ENCODE measurements at places on chromosomes 5 and 9.

DNA sequence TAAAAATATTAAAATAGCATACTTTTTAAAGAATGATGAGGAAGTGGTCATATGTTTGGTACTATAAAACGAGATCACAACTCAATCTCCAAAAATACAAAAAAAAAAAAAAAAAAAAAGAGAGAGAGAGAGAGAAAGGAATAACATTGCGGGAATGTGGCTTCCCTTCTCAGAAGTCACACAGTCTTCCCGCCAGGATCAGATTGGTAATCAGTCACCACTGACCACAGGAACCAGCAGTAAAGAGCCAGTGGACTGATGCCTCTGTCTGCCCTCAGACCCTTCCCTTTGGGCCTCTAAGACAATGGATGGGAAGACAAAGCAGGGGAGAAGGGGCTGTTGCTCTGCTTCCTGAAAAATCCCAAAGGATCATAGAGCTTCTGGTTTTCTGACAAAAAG is 104.9 kb downstream of the KLHL3 start:
- no peak for DNase-seq

DNA sequence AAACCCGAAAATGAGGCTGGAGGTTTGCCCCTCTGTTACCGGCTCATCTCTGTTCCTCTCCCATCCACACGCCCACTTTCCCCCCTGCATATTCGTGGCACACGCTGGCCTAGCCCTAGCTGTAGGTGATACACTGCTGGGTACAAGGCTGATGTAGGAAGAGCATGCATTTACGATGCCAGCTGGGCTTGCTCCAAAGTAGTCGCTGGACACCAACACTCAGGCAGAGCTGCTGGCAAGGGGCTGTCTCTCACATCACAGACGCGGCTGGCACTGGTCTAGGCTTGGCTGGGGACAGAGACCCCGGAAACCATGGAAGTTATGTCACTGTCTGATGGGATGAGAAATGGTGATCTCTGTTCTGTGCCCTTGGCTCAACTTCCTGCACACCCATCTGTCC is 9.8 kb upstream of the PHYKPL start:
- DNase-seq = no peak

DNA sequence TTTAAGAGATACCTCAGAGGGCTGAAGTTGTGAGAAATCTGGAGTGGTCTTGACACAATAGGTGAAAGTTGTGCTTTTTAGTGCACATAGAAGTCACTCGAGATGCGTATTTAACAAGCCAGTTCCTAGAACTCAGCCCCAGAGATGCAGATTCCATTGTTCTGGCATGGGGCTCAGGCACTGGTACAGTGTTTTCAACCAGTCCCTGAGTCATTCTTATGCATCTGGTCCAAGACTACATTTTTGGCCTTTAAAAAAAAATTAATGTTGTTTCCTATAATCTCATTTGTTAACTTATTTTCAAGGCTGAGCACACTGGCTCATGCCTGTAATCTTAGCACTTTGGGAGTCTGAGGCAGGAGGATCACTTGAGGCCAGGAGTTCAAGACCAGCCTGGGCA is 29.6 kb downstream of the PTTG1 start:
- DNase-seq = no peak

DNA sequence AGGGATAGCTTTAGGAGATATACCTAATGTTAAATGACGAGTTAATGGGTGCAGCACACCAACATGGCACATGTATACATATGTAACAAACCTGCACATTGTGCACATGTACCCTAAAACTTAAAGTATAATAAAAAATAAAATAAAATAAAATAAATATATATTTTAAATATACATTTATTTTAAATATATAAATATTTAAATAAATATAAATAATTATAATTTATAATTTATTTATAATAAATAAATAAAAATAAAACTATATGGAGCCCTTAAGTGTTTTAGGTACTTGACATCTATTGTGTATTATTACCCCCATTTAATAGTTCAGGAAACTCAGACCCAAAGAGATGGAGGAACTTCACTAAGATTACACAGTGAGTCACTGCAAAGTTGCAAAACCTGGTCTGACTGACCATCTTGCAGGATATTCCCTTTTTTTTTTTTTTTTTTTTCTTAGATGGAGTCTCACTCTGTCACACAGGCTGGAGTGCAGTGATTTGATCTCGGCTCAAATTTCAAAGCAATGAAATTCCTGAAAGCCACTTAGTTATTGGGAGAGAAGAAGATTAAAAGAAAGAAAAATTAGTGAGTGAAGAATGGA is 5.8 kb upstream of the C5orf52 start:
- no peak for DNase-seq

DNA sequence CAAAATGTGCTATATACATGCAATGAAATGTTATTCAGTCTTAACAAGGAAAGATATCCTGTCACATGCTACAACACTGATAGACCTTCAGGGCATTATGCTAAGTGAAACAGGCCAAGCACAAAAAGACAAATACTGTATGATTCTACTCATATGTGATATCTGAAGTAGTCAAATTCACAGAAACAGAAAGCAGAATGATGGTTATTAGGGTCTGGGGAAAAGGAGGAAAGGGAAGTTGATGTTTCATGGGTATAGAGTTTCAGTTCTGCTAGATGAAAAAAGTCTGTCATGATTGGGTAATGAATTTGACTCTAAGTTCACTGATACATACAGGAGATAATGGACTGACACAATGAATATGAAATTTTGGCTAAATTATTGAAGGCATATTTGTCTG is 11.2 kb upstream of the RIC1 start:
- no peak for DNase-seq

DNA sequence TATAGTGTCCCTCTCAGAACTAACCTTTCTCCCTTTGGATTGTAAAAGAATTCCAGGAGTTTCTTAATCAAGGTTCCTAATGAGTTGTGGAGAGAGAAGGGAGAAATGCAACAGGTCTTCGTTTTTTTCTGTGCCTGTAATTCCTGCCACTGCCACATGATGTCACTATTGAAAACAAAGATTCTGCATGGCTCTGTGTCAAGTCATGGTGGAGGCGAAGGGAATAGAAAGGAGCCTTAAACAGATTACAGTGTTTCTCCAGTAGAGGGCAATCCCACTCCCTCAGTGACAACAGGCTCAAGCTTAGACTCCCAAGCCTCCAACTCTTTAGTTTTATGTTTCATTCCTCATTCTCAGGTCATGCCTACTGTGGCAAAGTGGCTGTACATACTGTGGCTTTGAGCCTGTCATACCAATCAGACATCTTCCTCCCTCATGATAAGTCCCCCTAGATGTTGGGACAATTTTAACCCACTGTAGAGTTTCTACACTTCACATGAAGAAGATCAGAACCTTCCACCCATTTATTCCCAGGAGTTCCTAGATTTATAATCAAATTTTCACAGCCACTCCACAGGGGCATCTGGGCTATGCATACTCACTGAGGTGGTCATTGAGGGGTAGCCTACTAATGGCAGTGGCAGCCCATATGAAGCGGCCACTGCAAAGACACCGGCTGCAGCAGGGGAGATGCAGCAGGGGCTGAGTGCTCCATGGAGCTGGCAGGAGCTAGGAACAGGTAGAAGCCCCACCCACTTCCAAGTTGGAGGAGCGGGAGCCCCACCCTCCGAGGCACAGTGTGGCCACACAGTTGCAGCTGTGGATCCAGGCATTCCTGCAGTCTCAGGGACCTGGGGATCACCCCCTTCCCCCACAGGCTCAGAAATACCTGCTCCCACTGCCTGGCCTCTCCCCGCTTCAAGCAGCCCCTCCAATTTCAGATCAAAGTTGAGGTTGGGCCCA is 97.4 kb upstream of the TRIM32 start:
- no peak for DNase-seq

DNA sequence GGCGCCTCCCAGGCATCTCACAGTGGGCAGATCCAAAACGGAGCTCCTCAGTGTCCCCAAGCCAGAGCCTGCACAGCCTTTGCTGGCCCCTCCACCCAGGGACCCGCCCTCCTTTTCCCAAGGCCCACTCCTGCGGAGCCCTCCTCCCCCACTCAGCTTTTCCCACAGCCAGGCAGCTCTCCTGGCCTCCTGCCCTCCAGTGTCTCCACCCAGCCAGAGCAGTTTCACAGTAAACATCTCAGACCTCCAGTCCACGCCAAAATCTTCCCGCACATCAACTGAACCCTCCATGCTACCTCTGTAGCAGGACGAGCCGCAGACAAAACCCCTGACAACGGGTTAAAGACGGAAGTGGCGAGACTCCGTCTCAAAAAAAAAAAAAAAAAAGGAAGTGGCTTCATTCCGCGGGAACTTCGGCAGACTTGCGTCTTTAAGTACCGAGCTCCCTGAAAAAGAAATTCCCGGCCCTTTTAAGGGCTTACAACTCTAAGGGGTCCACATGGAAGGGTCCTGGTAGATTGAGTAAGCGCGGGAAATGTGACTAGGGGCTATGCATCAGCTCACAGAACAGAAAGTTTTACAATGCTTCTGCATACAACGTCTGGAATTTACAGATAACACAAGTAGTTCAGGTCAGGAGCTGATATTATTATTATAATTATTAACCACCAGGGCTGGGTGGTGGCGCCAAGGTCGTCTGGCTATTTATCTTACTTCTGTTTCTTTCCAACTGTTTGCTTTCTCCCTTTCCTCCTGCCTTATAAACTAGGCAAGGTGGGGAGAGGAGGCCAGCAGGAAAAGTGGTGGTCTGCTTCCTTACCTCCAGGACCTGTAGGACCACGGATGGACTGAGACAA is 11.4 kb upstream of the GRIN1 start:
- no peak for DNase-seq

DNA sequence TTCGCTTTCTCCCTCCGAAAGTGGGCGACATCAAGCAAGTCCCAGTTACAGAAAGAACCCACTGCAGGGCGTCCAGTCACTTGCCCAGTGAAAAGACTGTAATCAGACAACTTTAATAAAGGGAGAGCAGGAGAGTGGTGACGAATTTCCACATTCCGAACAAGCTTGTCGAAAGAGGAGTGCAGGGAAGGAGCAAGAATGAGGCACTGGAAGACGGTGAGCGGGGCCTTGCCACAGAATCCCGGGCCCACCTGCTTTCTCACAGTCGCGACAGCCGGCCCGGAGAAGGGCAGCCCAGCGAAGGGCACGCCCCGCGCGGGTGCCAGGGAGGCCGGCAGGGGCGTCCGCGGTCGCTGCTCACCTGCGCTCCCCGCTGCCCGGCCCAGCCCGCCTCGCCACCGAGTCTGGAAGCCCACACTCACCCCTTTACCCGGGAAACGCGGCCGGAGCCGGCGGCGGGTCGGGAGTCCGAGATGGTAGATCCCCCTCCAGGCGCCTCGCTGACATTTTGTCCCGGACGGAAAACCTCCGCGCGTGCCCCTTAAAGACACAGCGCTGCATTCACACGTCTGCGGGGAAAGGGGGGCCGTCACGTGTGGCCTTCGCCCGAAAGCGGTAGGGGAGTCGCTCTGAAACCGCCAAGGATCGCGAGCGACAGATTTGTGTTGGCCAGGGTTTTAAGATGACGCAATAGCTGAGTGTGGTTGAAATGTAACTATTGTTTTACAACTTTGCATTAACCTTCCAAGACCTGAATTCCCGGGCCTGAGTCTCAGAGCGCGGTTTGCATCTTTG is at the start of gene ZBED3:
ZBED3 (minus strand) TSS at position 597 of the 795 bp plus-strand sequence. CDS start 9,407 bp downstream, outside the sequence.
- peak; percentile 64 for DNase-seq

GRCh38 chr9:10127867-10128266 is 484.9 kb downstream of the PTPRD start:
- DNase-seq = no peak

- DNase-seq = no peak
Observed at GRCh38 chr5:160488394-160489325, 67.0 kb downstream of the PTTG1 start.

DNA sequence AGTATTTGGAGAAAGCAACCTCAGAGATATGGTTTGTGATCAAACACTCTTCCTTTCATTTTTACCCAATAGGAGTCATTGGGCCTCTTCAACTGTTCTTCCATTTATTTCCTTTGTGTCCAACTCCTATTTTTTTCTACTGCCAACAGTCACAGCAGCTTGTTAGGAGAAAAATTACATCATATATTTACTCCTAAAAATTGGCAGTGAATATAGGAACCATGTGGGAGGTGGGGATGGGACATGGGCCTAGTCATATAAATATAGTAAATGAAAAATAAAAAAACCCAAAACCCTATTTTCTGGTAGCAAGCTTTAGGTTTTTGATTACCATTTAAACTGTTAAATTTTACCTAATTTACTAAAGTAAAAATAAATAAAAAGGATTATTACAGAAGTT is 134.9 kb upstream of the MPDZ start:
- DNase-seq = no peak

DNA sequence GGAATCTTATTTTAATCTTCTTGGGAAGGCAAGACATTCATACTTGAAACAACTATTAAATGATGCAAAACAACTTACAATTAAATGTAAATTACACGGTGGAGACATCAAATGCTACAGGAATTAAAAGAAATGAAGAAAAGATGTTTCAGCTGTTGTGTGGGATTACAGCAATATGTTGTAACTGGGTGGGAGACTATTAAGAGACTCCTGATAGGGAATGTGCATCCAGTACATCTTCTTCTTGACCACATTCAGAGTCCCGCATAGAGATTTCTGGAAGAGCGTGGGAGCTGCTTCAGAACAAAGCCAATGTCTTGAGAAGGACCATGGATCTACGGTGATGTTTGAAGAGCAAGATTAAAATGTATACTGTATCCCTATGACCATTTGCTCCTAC is 199.1 kb downstream of the PDE4D start:
- no peak for DNase-seq

- no peak for DNase-seq
Observed at GRCh38 chr5:142984525-142984924, 214.3 kb downstream of the ARHGAP26 start.

DNA sequence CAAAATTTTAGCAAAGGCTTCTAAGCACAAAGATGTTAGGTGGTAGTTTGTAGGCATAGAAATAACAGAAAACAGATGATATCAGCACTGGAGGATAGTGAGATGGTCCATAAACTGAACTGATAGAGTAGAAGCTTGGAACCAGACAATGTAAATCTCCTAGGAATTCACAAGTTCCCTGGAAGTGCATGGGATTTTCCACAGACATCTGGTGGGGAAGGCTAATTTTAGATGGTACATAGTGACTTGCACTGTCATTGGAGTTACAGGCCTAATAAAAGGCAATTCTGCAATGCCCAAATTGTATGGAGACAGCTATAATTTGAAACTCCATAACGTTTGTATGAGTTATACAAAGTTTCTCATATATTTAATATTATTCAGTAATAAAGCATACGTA is 653.0 kb upstream of the MEF2C start:
- DNase-seq = no peak

GRCh38 chr5:123164054-123164453 is 75.0 kb downstream of the PRDM6 start:
- no peak for DNase-seq

DNA sequence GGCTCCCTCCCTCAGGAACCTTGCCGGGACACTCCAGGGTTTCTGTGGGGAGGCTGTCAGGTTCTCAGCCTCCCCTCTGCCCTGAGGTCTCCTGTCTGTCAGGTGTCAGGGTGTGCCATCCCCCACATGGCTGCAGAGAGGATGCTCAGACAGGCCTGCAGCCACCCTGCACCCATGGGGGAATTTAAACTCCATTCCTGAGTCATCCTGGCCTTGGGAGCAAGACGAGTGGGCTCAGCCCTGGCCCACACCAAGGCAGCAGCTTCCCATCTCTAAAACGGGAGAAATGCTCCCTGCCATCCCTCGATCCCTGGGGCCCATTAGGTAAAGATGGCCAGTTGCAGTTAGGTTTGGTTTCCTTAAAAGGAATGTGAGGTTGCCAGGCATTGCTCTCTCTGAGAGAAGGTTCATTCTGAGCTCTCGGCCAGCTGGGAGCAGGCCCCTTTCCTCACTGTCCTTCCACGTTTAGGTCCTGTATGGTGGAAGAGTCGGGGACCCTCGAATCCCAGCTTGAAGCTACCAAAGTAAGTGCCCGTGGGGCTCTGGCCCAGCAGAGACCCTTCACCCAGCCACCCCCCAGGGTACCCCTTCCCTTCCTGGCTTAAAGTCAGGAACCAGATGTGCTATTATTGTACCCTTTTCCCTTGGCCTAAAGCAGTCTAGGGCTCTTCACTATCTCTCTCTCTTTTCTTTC is 26.6 kb downstream of the DYNC2I2 start:
- DNase-seq = no peak

Measured in activated T-cell treated with anti-CD3 and anti-CD28 coated beads, Interleukin-2, amount 50 U/mL, for 1 hour (primary cell).